Activated T-helper 17 cell treated with anti-CD3 and anti-CD28 coated beads, Interleukin-2, amount 50 U/mL, for 72 hours (primary cell): ENCODE measurements at places on chromosomes 2 and 18.

- H3K36me3 ChIP-seq = peaks cover 5% of the 10 kb centered on the region
- peaks cover 37% of the 10 kb centered on the region for H3K27me3 ChIP-seq
- no peak for ATAC-seq
- H3K4me1 ChIP-seq = peaks cover 3% of the 10 kb centered on the region
- no peak overlapping the region for H3K27ac ChIP-seq
Measured at GRCh38 chr2:132009874-132010521, 151.8 kb downstream of the ANKRD30BL start.

- no peaks in the 10 kb centered on the region for H3K36me3 ChIP-seq
- H3K27ac ChIP-seq = no peak overlapping the region
- no peaks in the 10 kb centered on the region for H3K4me1 ChIP-seq
- H3K27me3 ChIP-seq = no peaks in the 10 kb centered on the region
- H3K4me3 ChIP-seq = no peak overlapping the region
Measured at GRCh38 chr2:104574367-104574766, 279.5 kb upstream of the POU3F3 start.

GRCh38 chr2:176814274-176814673 lies 398.3 kb upstream of the HNRNPA3 start:
- no peaks in the 10 kb centered on the region for H3K36me3 ChIP-seq
- H3K4me1 ChIP-seq = no peaks in the 10 kb centered on the region
- no peak overlapping the region for H3K4me3 ChIP-seq
- peaks cover 3% of the 10 kb centered on the region for H3K27me3 ChIP-seq

- H3K4me1 ChIP-seq = no peaks in the 10 kb centered on the region
- peaks cover 40% of the 10 kb centered on the region for H3K27me3 ChIP-seq
- no peak for ATAC-seq
- H3K27ac ChIP-seq = no peak overlapping the region
Measured at GRCh38 chr2:219573166-219573565, 1.1 kb downstream of the INHA start.

GRCh38 chr2:100870652-100871531 lies 51.0 kb downstream of the NPAS2 start:
- no peaks in the 10 kb centered on the region for H3K36me3 ChIP-seq
- no peaks in the 10 kb centered on the region for H3K27me3 ChIP-seq
- H3K4me3 ChIP-seq = no peak overlapping the region
- H3K27ac ChIP-seq = no peak overlapping the region
- ATAC-seq = no peak

DNA sequence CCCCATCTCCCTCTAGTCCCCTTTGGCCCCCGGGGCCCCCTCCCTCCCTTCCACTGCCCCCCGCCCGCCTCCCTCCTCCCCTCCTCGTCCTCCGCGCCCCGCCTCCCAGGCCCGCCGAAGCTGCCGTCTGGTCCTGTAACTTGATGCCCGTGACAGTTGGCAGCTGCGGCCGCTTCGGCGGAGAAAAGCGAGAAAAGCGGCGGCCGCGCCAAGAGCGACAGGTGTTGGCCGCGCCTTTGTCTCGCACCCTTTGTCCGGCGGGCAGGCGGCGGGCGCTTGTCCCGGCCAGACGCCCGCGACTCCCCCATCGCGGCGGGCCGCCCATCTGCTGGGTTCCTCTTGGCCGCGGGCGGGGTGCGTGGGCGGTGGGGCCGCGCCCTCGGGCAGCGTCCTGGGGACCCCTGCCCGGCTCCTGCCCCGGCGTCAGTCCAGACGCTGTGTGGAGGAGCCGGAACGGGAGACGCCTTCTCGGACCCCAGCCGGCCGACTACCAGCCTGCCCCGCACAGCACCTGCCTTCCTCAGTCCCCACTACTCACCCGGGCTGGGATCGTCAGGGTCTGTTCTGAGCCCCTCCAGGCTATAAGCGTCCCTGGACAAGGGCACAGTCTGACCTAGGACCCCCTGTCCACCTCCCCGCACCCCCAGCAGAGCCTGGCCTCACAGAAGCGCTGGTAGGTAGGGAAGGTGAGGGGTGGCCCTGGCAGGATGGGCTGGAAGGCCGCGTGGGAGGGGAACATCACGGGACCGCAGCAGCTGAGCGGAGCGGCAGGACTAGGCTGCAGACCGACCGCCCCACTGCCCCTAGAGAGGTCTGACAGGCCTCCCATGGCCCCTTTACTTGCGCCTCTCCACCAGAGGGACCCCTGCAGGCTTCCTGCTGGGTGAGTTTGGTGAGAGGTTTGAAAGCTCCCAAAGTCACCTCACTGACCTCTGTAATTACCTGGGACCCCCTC lies 1.2 kb upstream of the HES6 start:
- peaks cover 10% of the 10 kb centered on the region for H3K36me3 ChIP-seq
- H3K27ac ChIP-seq = no peak overlapping the region
- H3K4me3 ChIP-seq = peak overlapping the region; percentile 79
- H3K27me3 ChIP-seq = peaks cover 8% of the 10 kb centered on the region
- H3K4me1 ChIP-seq = no peaks in the 10 kb centered on the region

DNA sequence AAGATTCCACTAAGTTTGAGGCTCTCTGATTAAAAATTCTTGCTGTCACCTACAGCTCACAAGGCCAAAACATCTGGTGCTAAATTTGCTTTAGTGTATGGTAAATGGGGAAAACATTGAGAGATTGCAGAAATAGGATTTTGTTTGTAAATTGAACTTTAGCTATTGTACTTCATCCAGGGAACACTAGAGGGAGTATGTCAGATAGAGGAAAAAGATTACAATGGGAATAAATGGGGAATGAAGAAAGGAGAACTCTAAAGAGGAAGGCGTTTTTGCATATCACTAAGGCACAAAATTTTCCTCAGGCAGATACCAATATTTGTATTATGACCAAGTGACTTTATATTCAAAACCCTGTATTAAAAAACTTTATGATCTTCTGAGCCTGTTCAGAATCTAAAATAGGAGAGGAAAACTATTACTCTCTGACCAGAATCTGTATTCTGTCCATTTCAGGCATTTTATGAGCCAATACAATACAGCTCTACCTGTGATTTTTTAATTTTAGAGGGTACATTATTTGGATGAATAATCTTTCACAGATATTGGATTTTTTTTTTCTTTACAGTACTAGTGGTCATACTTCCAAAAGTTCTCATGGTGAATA lies 52.3 kb upstream of the ITGB6 start:
- H3K4me3 ChIP-seq = no peak overlapping the region
- H3K27me3 ChIP-seq = no peaks in the 10 kb centered on the region
- no peaks in the 10 kb centered on the region for H3K4me1 ChIP-seq
- no peak for ATAC-seq
- H3K36me3 ChIP-seq = no peaks in the 10 kb centered on the region
- no peak overlapping the region for H3K27ac ChIP-seq

GRCh38 chr2:224584785-224585210 lies 365 bp downstream of the CUL3 start:
- H3K4me1 ChIP-seq = peaks cover 5% of the 10 kb centered on the region
- no peaks in the 10 kb centered on the region for H3K27me3 ChIP-seq
- H3K4me3 ChIP-seq = peak overlapping the region; percentile 99
- H3K36me3 ChIP-seq = peaks cover 51% of the 10 kb centered on the region
- ATAC-seq = peak; percentile 38
- peak overlapping the region; percentile 90 for H3K27ac ChIP-seq

DNA sequence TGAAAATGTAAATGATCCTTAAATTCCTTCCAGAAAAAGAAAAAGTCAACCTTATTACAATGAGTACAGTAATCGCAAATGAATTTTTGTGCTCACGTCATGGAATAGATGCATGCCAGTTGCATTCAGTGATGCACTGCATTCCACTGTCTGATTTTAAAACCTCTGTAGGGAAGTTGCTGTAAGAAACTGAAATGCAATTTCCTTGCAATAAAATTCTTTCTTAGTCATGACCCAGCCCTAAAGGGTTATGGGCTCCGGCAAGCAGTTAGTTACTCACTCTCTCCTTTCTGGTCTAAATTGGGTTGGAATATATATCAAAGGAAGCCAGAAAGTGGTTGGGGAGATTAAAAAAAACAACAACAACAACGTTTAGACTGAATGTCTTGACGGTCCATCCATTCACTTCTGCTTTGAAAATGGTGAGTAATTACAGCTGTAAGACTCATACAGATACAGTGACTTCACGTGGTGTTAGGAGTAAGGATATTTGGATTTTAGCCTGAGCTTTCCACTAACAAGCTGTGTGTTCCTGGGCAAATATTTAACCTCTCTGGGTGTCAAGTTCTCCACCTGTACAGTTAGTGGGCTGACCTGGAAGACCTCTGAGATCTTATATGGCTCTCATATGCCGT lies 8.6 kb upstream of the RND3 start:
- H3K4me3 ChIP-seq = no peak overlapping the region
- no peak overlapping the region for H3K27ac ChIP-seq
- H3K4me1 ChIP-seq = no peaks in the 10 kb centered on the region
- no peaks in the 10 kb centered on the region for H3K36me3 ChIP-seq
- H3K27me3 ChIP-seq = peaks cover 3% of the 10 kb centered on the region
- no peak for ATAC-seq

DNA sequence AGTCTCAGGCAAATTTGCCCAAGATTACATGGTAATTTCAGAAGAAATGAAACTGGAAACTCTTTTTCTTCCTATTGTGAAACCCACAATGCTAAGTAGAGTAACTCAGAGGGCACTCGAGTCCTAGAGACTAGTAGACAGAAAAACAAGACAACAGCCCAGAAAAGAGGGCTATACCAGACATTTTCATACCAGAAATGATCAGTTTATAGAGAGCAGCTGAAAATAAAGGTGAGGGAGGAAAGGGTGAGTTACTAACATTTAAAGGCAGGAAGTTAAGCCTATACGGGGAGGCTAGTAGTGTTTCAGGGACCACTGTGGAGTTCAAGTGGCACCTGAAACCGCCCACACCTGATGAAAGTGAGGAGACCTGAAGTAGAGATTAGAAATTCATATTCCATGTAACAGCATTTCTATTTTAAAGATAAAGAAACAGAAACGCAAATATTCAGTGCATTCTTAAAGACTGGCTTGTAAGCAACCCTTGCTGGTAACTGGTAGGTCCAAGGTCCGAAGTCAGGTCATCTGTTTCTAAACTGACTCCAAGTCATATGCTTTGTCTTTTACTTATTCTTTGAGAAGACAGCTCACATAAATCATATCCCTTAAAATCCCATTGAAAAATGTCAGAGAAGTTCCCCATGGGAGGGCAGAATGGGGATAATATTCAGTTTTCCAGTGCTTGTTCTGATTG lies 145.1 kb upstream of the ITGB6 start:
- peak overlapping the region; percentile 81 for H3K27ac ChIP-seq
- peaks cover 58% of the 10 kb centered on the region for H3K4me1 ChIP-seq
- ATAC-seq = peak; percentile 67
- peaks cover 14% of the 10 kb centered on the region for H3K36me3 ChIP-seq

GRCh38 chr18:32018331-32019250 lies at the start of gene RNF125:
RNF125 (plus strand) TSS chr18:32018825; CDS start chr18:32018864, 39 bp downstream.
- no peaks in the 10 kb centered on the region for H3K36me3 ChIP-seq
- peak within 1 kb of the TSS; percentile 92 for H3K27ac ChIP-seq
- peak; percentile 84 for ATAC-seq
- H3K4me1 ChIP-seq = peaks cover 26% of the 10 kb centered on the region

- H3K4me3 ChIP-seq = no peak overlapping the region
- peak; percentile 66 for ATAC-seq
- no peaks in the 10 kb centered on the region for H3K36me3 ChIP-seq
- H3K27me3 ChIP-seq = no peaks in the 10 kb centered on the region
- H3K4me1 ChIP-seq = no peaks in the 10 kb centered on the region
Measured at GRCh38 chr2:25698752-25699151, 25.4 kb upstream of the DTNB start.

GRCh38 chr2:213157242-213157641 lies 5.8 kb upstream of the IKZF2 start:
- H3K4me3 ChIP-seq = no peak overlapping the region
- peaks cover 22% of the 10 kb centered on the region for H3K27me3 ChIP-seq
- no peak overlapping the region for H3K27ac ChIP-seq
- H3K4me1 ChIP-seq = peaks cover 5% of the 10 kb centered on the region
- peak; percentile 52 for ATAC-seq
- no peaks in the 10 kb centered on the region for H3K36me3 ChIP-seq

DNA sequence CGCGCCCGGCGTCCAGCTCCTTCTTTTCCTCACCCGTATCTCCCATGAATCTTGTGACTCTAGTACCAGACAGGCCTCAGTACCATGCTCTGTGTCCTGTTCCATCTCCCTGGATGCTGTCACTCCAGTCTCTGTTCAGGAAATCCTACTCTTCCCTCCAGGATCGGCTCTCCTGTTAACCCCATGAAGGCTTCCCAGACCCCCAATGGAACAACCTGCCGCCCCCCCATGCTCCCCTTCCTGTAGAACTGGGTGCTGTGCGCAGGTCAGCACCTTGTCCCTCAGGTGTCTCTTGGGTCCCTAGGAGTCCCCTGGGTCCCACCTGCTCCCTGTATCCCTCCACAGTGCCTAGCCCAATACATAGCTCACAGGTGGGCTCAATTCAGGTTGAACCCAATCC lies 41.3 kb downstream of the MYCN start:
- no peaks in the 10 kb centered on the region for H3K27me3 ChIP-seq
- no peaks in the 10 kb centered on the region for H3K4me1 ChIP-seq

DNA sequence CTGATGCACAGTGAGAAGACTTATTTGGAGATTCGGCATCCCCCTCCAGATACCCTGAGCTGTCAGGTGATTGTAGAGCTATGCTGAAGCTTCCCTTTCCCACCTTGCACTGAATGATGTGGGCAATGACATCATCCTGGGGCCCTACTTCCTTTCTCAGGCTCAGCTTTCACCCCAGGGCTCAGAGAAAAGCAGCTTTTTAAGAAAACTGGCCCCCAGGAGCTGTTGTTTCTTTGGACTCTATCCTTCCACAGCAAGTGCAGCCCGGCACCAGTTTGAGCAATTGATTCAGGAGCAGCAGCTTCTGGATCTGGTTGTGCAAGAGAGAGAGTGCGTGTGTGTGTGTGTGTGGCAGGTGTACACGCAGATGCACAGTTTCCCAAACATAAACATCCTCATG lies 251.3 kb downstream of the ANAPC1 start:
- peak overlapping the region; percentile 22 for H3K4me3 ChIP-seq
- H3K27me3 ChIP-seq = peaks cover 7% of the 10 kb centered on the region
- no peaks in the 10 kb centered on the region for H3K36me3 ChIP-seq
- H3K4me1 ChIP-seq = peaks cover 7% of the 10 kb centered on the region

DNA sequence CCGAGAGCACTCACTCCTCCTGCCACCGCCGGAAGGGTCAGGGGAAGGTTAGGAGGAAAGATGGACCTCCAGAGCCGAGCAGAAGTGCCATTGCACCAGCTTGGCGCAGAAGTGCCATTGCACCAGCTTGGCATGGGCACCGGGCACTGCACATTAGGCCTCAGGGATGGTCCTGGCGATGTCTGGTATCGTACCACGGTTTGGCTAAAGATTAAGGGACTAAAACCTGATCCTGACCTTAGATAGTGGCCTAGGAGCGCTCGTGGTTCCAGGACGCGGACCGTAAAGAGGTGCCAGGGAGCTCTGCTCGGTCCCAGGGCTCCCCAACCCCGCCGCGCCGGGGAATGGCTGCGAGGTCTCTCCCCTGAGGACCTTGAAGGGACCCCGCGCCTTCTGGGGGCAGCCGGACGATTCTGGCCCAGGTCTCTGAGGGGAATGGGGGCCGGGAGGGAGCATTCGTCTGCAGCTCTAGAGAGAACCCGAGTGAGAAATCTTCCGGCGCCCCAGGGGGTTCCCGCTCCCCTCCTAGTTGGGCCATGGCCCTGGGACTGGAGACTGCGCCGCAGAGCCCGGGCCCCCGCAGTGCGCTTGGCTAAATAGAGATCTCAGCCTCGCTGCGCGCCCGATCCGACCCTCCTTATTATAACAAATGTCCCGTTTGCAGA lies 1.8 kb downstream of the PAX8 start:
- H3K27me3 ChIP-seq = peaks cover 30% of the 10 kb centered on the region
- H3K4me3 ChIP-seq = no peak overlapping the region
- H3K27ac ChIP-seq = no peak overlapping the region
- no peaks in the 10 kb centered on the region for H3K4me1 ChIP-seq
- no peak for ATAC-seq
